RKO (cell line): ENCODE measurements at places on chromosomes 3 and 15.

- DNase-seq, result no peak
Measured at GRCh38 chr3:53863145-53863544, 16.8 kb downstream of the IL17RB start.

DNA sequence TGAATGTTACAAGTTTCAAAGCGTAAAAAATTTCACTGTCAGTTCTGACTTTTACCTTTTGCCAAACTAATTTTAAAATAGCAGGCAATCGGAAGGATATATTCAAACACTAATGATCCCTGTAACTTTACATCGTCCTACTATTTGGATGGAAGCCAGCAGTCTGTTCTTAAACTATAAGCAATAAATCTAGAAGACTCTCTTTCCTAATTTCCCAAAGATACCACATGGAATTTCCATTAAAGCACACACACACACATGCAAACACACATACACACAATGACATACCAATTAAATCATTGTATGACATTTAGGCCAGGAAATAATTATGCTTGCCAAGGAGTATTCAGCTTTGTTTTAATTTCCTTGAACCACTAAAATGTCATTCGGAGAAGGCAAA lies 32.0 kb downstream of the IL17RD start:
- DNase-seq, result no peak

GRCh38 chr3:71512000-71512399 lies 71.5 kb downstream of the FOXP1 start:
- no peak for DNase-seq

DNA sequence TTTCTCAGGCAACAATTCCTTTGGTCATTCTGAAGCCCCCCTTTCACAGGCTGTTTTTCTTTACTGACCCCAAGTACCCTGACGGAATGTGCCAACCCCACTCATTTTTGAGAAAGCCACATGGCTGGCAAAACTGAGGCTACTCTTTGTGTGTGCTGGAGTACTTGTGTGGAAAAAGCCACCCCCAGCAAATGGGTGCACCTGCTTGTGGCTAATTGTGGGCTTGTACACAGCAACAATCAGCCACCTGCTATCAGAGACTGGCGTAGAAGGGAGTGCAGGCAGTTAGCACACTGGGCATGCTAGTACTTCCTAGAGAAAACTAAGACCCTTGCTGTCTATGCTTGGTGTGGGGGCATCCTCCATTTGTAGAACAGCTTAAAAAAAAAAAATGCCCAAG lies 110.1 kb upstream of the LMOD3 start:
- no peak for DNase-seq

- no peak for DNase-seq
Measured at GRCh38 chr15:63408524-63408923, 26.9 kb upstream of the CA12 start.

GRCh38 chr3:159229116-159229680 lies 427.3 kb downstream of the MFSD1 start:
- DNase-seq, result no peak

GRCh38 chr3:133189893-133190292 lies 151.7 kb downstream of the TMEM108 start:
- DNase-seq, result no peak

DNA sequence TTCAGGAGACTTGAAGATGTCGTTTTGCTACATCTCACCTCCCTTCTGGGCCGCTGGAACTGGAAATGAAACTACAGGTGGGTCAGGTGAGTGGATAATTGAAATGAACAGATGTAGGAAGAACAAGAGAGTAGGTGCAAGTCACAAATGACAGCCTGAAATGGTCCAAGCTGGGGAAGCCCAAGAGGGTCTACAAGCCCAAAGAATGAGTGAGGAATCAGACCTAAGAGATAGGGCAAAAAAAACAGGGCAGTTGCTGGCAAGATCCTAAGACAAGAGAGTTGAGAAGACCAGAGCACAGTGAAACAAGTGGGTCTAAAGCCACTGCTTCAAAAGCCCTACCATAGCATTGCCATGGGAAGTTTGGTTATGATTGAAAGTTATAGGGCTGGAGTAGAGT lies 67.4 kb upstream of the SNRK start:
- DNase-seq, result no peak

- no peak for DNase-seq
Measured at GRCh38 chr3:32123620-32124019, 17.2 kb downstream of the GPD1L start.

- no peak for DNase-seq
Measured at GRCh38 chr15:35455201-35455600, 90.8 kb downstream of the DPH6 start.

GRCh38 chr3:52062505-52062904 lies 6.1 kb upstream of the DUSP7 start:
- peak; percentile 81 for DNase-seq

DNA sequence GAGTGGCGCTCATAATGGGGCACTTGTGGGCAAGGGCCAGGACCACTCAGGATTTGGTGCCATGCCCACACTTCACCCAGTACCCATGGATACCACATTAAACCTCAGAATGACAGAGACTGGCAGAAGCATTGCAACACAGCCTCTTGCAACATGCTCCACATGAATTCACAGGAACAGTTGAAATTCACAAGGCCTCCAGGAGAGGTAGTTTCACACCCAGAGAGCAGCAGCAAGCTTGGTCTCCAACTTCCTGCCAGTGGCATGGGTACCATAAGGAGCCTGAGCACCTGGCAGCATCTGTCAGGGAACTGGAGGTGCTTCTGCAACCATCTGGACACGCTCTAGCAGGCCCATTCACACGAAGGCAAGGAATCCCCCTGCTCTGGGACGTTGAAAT lies 101.0 kb downstream of the OSBPL10 start:
- DNase-seq, result no peak

GRCh38 chr3:41173926-41174885 lies 25.1 kb upstream of the CTNNB1 start:
- no peak for DNase-seq

GRCh38 chr3:189236352-189236751 lies 64.6 kb downstream of the TPRG1 start:
- DNase-seq, result no peak

DNA sequence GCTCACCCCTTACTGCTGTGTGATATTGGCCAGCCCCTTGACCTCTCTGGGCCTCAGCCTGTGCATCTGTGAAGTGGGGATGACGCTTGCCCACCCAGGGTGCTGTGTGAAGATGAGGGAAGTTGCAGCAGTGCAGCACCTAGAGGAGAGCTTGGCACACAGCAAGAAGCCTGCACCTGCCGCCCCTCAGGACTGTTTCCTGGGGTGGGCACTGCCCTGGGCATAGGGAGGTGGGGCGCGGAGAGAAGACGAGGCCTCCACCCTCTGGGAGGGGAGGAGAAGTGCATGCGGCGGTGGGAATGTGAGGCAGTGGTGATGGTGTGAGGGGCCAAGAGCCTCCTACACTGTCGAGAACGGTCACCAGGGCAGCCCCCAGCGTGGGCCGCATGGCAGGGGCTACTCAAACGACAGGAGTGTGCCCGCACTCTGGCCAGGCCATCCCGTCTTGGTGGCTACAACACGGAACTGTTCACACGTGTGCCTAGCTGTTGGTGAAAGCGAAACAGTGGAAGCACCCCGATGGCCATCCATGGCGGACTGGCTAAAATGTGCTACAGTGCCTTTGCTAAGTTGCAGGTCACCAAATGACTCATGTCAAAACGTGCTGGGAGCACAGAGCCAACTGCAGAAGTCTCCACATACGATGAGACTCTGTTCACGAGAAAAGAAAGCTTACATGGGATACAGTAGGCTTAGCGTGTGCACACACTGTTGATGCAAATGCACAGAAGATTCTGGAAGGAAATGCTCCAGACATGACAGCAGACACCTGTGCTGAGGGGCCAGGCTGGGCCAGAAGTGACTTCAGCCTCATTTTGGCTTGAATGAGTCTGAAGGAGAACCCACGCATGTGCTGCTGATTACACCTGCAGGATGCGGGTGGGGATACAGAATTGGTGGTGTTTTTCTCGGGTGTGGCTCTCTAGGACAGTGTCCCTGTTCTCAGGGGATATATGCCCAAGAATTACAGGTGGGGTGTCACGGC lies 40.4 kb upstream of the IQSEC1 start:
- no peak for DNase-seq

- DNase-seq, result no peak
Measured at GRCh38 chr3:37148208-37148607, 26.2 kb downstream of the LRRFIP2 start.

DNA sequence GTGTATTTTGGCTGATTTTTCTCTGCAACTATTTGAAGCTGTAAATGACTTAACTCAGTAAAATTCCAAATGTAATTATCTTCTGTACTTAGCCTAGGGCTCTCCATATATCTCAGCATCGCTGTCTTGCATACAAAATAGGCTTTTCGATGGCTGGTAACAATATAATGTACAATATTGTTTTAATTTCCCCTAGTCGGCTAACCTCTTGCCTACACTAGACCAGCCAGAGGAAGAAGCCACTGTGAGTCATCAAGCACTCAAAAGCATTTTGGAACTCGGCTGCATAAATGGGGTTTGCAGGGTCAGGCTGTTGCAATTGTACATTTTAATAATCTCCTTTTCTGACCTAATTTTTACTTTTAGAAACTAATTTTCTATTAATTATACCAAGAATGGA lies 583.8 kb downstream of the FOXP1 start:
- DNase-seq, result no peak

GRCh38 chr3:95810462-95810861 lies 1003.9 kb upstream of the EPHA6 start:
- DNase-seq, result no peak

- no peak for DNase-seq
Measured at GRCh38 chr15:80194186-80194585, 41.4 kb downstream of the FAH start.

DNA sequence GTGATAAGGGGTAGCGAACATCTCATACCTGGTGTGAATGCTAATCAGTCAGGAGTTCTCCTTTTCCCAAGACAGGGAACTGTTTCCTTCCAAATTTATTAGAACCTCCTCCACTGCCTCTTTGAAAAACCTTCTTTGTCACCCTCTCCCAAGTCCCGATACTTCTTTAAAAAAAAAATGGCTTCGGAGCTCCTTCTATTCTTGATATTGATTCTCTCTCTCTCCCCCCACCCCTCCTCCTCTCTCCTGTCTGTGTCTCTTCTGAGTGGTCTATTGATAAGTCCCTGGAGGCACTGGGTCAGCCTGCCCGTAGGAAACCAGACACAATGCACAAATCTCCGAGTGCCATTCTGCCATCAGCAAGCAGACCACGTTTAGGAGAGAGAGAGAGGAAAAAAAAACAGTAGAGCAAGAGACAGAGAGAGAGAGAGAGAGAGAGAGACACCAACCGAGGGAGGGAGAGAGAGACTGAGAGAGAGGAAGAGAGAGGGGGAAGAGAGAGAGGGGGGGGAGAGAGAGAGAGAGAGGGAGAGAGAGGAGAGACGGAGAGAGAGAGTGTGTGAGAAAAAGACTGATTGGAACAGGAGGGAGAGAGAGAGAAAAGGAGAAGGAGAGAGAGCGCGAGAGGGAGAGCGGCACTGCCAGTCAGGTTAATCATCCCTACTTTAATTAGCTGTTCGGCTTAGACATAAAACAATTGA lies 160.9 kb downstream of the TIGIT start:
- DNase-seq, result no peak

DNA sequence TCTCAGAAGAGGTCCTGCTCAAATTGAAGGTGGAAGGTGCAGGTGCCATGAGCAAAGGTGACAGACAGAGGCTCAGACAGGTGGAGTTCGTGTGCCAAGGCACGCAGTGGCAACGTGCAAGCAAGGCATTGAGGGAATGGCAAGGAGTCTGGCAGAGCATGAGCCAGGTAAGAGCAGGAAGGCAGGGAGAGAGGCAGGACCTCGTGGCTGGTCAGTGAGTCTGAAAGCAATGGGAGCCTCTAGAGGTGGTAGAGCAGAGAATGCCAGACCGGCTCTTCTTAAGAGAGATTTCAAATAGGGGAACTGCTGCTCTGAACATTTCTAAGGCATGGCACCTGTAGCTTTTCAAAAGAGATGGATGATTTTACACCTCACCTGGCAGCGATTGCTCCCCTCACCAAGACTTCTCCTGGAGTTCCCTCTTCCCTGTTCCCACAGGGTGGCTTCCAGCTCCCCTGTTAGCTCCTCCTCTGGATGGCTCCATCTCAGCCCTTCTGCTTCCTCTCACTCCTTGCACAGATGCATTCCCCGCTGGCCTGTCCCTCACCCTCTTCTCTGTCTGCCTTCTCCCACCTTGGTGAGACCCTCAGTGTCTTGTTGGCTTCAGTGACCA lies 2.7 kb downstream of the MYO5C start:
- DNase-seq, result no peak

GRCh38 chr15:62124176-62124972 lies 40.7 kb downstream of the C2CD4B start:
- DNase-seq, result no peak

- DNase-seq, result no peak
Measured at GRCh38 chr3:23406601-23407000, 203.5 kb downstream of the UBE2E2 start.

DNA sequence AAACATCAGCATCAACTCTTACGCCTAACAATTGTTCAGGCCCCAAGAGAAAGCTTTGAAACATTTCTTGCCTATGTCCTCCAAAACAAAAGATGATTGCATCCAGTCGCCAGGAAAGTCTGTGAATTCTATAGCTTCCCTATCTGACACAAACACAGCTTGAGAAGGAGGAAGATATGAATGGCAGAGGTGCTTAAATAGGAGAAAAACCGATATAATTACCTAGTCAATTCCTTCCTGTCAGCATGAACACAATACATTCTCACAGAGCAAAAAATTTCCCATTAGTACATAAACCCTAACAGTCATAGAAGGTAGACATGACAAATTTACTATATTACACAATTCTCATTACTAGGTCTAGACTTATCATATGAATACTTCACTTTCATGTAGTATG lies 326.5 kb downstream of the CGGBP1 start:
- no peak for DNase-seq

- DNase-seq, result no peak
Measured at GRCh38 chr15:56307180-56307579, 58.0 kb upstream of the TEX9 start.

- DNase-seq, result no peak
Measured at GRCh38 chr3:127307916-127308315, 20.1 kb upstream of the PRR20G start.

- no peak for DNase-seq
Measured at GRCh38 chr3:88141458-88142083, 8.2 kb upstream of the C3orf38 start.

GRCh38 chr15:60379525-60380274 lies 18.1 kb downstream of the ANXA2 start:
- no peak for DNase-seq
